ENCODE measurements at places on chromosomes 7 and 10. TPM values are rescaled to one million over a fixed set of nuclear protein-coding genes. Genes with fewer than 3 reads are reported as not detected.
A peak's percentile ranks its signal among the peaks of the same experiment; 100 is the strongest.

The EBF3 gene
- not detected for total RNA-seq

The SFTPA2 gene
- total RNA-seq: not detected

The TMEM229A gene
- total RNA-seq: 0.23 TPM

The SLC26A5 gene
- 0.09 TPM for total RNA-seq

The EGR2 gene
- 0.17 TPM for total RNA-seq

The EPHB4 gene
- total RNA-seq: 53.0 TPM

The SPDYE2 gene
- total RNA-seq: not detected

DNA sequence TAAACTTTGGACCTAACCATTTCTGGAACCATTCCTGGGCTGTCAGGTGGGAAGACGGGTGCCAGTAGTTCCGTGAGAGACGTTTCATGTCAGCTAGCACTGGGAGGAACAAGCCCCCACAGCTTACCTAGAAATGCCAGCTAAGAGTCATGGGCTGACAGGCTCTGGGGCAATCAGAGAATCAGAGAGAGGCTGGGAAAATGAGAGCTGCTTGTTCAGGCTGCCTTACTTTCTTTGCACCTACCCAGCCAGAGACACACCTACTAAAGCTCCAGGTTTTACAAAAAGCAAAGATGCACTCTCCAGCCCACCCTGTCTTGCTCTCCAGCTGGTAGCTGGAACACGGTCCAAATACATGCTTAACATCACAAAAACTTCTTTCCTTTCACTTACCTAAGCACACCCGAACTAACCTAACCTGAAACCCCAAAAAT, 688 bp downstream of the PTN start:
- H3K4me3 ChIP-seq: peak overlapping the region; percentile 37
- DNase-seq: no peak
- peaks cover 8% of the 10 kb centered on the region for H3K4me1 ChIP-seq

DNA sequence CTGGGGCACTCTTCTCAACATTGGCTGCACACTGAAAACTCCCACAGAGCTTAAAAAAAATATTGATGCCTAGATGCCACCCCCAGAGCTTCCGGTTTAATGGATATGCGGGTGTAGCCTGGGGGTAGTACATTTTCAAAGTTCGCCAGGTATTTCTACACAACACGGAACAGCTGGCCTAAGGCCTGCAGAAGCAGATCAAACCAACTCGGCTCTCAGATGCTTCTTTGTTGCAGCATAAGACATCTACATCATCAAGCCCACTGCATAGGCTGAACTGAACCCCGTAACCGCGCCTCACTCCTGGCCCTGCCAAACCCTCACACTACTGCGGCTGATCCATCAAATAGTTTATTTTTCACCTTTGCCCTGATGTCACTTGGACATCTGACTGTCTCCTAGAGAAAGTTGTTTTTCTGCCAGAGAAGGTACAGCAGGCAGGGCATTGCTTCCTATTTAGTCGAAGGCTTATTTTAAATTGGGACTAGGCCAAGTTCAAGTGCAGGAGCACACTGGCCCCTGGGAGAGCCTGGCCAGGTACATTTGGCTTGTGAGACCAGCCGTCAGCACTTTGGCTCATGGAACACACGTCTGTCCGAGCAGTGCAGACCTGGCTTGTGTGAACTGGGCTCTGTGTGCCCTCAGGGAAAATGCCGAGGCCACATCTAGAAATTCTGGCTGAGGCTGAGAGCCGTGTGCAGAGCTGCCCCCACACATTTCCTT, 113.3 kb downstream of the TACC2 start:
- H3K27ac ChIP-seq: no peak overlapping the region
- no peaks in the 10 kb centered on the region for H3K36me3 ChIP-seq
- DNase-seq: no peak
- H3K4me3 ChIP-seq: no peak overlapping the region
- no peaks in the 10 kb centered on the region for H3K4me1 ChIP-seq

GRCh38 chr10:131259535-131259934, 52.0 kb downstream of the TCERG1L start:
- H3K36me3 ChIP-seq: no peaks in the 10 kb centered on the region
- H3K27me3 ChIP-seq: peaks cover 4% of the 10 kb centered on the region
- DNase-seq: no peak
- H3K4me3 ChIP-seq: no peak overlapping the region

GRCh38 chr7:106982415-106982814, 62.1 kb upstream of the PRKAR2B start:
- H3K36me3 ChIP-seq: no peaks in the 10 kb centered on the region
- H3K27ac ChIP-seq: no peak overlapping the region
- DNase-seq: no peak
- H3K27me3 ChIP-seq: no peaks in the 10 kb centered on the region
- no peaks in the 10 kb centered on the region for H3K4me1 ChIP-seq

DNA sequence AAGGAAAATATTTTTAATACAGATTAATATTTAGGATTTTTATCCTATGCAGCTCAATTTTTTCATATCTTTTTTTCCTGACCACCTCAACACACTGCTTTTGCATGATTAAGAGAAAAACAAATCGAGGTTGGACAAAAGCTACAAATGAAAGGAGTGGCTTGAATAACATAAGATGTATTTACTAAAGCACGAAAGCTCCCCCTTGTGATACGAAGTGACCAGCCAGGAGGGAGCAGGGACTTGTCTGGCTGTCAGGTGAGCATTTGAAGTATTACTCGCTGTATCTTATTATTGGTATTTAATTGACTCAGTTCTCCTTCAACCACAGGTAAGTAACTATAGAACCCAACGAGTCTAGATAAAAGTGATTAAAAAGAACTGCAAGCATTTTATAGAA, 265.2 kb upstream of the PHF14 start:
- no peak for DNase-seq
- H3K4me3 ChIP-seq: no peak overlapping the region
- no peaks in the 10 kb centered on the region for H3K36me3 ChIP-seq
- H3K27ac ChIP-seq: no peak overlapping the region
- H3K4me1 ChIP-seq: no peaks in the 10 kb centered on the region

GRCh38 chr10:89879121-89879520, 177.7 kb downstream of the KIF20B start:
- no peak for DNase-seq
- no peaks in the 10 kb centered on the region for H3K27me3 ChIP-seq
- H3K4me1 ChIP-seq: no peaks in the 10 kb centered on the region
- no peak overlapping the region for H3K27ac ChIP-seq
- no peak overlapping the region for H3K4me3 ChIP-seq
- H3K36me3 ChIP-seq: no peaks in the 10 kb centered on the region

DNA sequence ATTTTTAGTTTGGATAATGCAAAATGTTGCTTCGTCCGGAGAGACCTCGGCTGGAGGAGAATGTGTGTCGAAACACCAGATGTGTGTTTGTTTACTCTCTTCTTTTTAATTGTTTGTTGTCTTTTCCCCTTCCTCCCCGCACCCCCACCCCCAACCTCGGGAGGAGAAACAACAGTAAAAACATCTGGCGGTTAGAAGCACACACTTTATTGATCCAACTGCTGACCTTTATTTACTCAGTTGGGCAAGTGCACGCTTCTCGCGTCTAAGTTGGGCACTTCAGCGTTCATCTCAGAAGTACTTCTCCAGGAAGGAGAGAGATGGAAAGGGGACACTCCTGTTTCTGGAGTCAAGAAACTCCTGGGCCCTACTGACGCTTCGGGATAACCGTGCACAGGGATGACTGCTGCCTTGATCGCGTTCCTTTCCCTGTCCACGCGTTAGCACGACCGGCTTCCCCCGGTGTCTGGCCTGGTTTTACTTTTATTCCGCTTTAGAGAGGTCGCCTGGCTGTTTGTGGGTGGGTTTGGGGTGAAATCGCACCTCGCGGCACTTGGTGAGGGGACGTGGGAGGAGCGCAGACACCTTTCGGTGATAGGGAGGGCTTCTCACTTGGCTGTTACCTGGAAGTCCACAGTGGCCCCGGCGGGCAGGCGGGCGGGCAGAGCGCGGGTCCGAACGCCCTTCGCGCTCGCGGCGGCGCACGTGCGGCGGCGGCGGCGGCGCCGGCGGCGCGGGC, 168.3 kb upstream of the PPP1R3A start:
- H3K36me3 ChIP-seq: no peaks in the 10 kb centered on the region
- H3K4me1 ChIP-seq: peaks cover 3% of the 10 kb centered on the region
- DNase-seq: peak; percentile 36
- peak overlapping the region; percentile 94 for H3K27ac ChIP-seq

- H3K36me3 ChIP-seq: no peaks in the 10 kb centered on the region
- no peaks in the 10 kb centered on the region for H3K4me1 ChIP-seq
- H3K27ac ChIP-seq: no peak overlapping the region
- H3K4me3 ChIP-seq: no peak overlapping the region
- peaks cover 4% of the 10 kb centered on the region for H3K27me3 ChIP-seq
Observed at GRCh38 chr10:71136036-71136721, 76.2 kb upstream of the UNC5B start.

- H3K4me1 ChIP-seq: no peaks in the 10 kb centered on the region
- H3K4me3 ChIP-seq: no peak overlapping the region
- H3K36me3 ChIP-seq: no peaks in the 10 kb centered on the region
- DNase-seq: no peak
- H3K27ac ChIP-seq: no peak overlapping the region
Observed at GRCh38 chr7:23277359-23277989, 21.7 kb upstream of the MALSU1 start.

DNA sequence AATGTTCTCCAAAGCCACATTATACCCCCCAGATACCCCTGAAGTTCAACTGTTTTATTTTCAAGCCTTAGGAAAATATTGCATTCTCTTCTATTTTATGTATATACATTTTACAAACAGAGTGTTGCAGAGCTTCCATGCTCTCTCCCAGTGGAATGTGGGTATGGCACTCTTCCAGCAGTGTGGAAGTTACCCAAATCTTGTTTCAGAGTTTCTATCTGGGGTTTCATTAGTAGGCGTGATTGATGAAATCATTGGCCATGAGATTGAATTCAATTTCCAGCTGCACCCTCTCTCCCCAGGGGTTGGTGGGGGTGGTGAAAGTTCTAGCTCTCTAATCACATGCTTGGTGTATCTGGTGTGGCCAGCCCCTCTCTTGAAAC, 350.4 kb downstream of the RPS24 start:
- no peak overlapping the region for H3K27ac ChIP-seq
- no peaks in the 10 kb centered on the region for H3K27me3 ChIP-seq
- no peaks in the 10 kb centered on the region for H3K4me1 ChIP-seq
- H3K4me3 ChIP-seq: no peak overlapping the region
- no peak for DNase-seq
- no peaks in the 10 kb centered on the region for H3K36me3 ChIP-seq

DNA sequence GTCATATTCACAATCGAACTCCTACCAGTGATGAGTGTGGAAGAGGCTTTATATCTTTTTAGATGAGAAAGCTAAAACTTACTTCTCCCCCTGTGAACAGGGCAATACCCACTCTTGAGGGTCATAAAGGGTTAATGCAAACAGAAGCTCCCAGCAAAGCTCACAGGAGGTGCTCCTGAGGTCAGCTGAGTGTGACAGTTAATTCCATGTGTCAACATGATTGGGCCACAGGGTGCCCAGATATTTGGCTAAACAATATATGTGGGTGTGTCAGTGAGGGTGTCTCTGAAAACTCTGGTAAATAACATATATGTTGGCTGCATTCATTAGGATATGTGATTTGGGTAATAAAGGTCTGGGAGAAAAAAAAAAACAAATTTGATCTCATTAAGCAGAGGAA, 86.0 kb downstream of the HIP1 start:
- H3K4me1 ChIP-seq: no peaks in the 10 kb centered on the region
- no peak for DNase-seq
- no peaks in the 10 kb centered on the region for H3K36me3 ChIP-seq
- no peak overlapping the region for H3K27ac ChIP-seq
- no peak overlapping the region for H3K4me3 ChIP-seq
- no peaks in the 10 kb centered on the region for H3K27me3 ChIP-seq

- no peaks in the 10 kb centered on the region for H3K27me3 ChIP-seq
- H3K4me1 ChIP-seq: no peaks in the 10 kb centered on the region
- DNase-seq: no peak
- H3K36me3 ChIP-seq: no peaks in the 10 kb centered on the region
Observed at GRCh38 chr7:116395141-116395791, 104.3 kb upstream of the CAV2 start.

- no peaks in the 10 kb centered on the region for H3K27me3 ChIP-seq
- no peak overlapping the region for H3K27ac ChIP-seq
- no peak overlapping the region for H3K4me3 ChIP-seq
- H3K4me1 ChIP-seq: no peaks in the 10 kb centered on the region
- no peaks in the 10 kb centered on the region for H3K36me3 ChIP-seq
Observed at GRCh38 chr7:129607471-129608120, 3.9 kb upstream of the NRF1 start.

GRCh38 chr10:11335167-11335652, 276.2 kb downstream of the USP6NL start:
- no peaks in the 10 kb centered on the region for H3K36me3 ChIP-seq
- no peak for DNase-seq
- no peak overlapping the region for H3K27ac ChIP-seq
- H3K4me1 ChIP-seq: no peaks in the 10 kb centered on the region

- DNase-seq: peak; percentile 57
- H3K36me3 ChIP-seq: no peaks in the 10 kb centered on the region
- H3K4me3 ChIP-seq: no peak overlapping the region
- H3K27ac ChIP-seq: no peak overlapping the region
- H3K27me3 ChIP-seq: no peaks in the 10 kb centered on the region
Observed at GRCh38 chr10:4848356-4849041, 22.5 kb downstream of the AKR1E2 start.

- no peaks in the 10 kb centered on the region for H3K36me3 ChIP-seq
- H3K27ac ChIP-seq: no peak overlapping the region
- no peaks in the 10 kb centered on the region for H3K27me3 ChIP-seq
Observed at GRCh38 chr7:116948934-116949333, 4.4 kb upstream of the ST7 start.

GRCh38 chr7:4119848-4120247, 562.2 kb upstream of the FOXK1 start:
- no peak overlapping the region for H3K4me3 ChIP-seq
- H3K4me1 ChIP-seq: no peaks in the 10 kb centered on the region
- H3K27ac ChIP-seq: no peak overlapping the region
- no peaks in the 10 kb centered on the region for H3K27me3 ChIP-seq
- no peaks in the 10 kb centered on the region for H3K36me3 ChIP-seq

GRCh38 chr7:117014673-117015133, 61.4 kb downstream of the ST7 start:
- no peak overlapping the region for H3K4me3 ChIP-seq
- H3K36me3 ChIP-seq: no peaks in the 10 kb centered on the region
- no peak overlapping the region for H3K27ac ChIP-seq

GRCh38 chr7:5428478-5429252, 5.0 kb upstream of the TNRC18 start:
- DNase-seq: no peak
- peaks cover 6% of the 10 kb centered on the region for H3K4me1 ChIP-seq
- no peaks in the 10 kb centered on the region for H3K36me3 ChIP-seq

DNA sequence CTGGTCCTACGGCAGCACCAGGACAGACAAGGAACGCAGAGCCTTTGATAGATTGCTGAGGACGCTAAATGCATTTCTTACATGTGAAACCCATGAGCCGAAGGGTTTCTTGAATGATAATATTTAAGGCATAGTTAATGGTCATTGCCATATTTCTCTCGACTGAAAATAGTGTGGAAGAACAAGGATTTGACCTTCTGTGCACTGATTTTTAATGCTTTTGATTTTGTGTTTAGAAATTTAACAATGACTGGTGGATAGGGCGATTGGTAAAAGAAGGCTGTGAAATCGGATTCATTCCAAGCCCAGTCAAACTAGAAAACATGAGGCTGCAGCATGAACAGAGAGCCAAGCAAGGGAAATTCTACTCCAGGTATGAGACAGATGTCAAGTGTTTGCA, 150.8 kb downstream of the NSUN6 start:
- H3K27ac ChIP-seq: no peak overlapping the region
- DNase-seq: no peak
- H3K4me1 ChIP-seq: no peaks in the 10 kb centered on the region
- no peak overlapping the region for H3K4me3 ChIP-seq

Measured in liver (tissue), 10 donors.